ENCODE measurements at places on chromosomes 12 and 14. TPM values are rescaled to one million over a fixed set of nuclear protein-coding genes. Genes with fewer than 3 reads are reported as not detected.

- peak; percentile 45 for DNase-seq
Measured at GRCh38 chr12:15788233-15789219, 662 bp downstream of the EPS8 start.

- DNase-seq = no peak
Measured at GRCh38 chr12:18888047-18888446, 150.1 kb downstream of the CAPZA3 start.

DNA sequence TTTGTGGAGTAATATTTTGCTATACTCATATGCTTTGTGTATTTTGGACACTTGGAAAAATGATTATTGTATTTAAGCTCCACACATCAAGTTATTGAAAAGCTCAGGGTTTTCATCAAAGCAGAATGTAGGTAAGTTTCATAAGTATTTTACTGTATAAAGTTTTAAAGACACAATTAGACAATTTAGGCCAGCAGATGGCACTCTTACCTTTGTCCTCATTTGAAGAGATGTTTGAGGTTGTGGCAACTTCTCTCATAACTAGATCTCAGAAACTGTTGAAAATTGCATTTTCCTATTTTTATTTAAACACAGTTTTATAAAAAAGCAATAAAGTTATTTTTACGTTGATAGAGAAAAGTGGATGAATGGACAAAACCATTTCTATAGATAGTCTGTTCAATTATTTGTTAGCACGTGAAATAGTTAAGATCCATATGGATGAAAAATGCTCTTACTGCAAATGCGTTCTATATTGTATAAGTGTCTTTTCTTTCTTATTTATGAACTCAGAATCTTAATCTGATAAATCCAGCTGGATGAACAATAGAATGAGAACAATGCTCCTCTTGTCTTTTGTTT, 300.0 kb downstream of the AEBP2 start:
- DNase-seq = no peak

Gene C12orf54
- not detected for total RNA-seq

Gene CCND2
- total RNA-seq = 255 TPM

Gene RFX4
- not detected for total RNA-seq

Gene TMEM19
- total RNA-seq = 11.7 TPM
